Activated CD4-positive, CD25-positive, alpha-beta regulatory T cell (primary cell): ENCODE measurements at places on chromosomes 13 and 19.

GRCh38 chr19:50261446-50261970, 58.1 kb downstream of the MYH14 start:
- no peak for DNase-seq

GRCh38 chr13:20546556-20546955, 20.4 kb upstream of the IFT88 start:
- no peak for DNase-seq

GRCh38 chr19:40322271-40322610, 26.0 kb downstream of the C19orf47 start:
- no peak for DNase-seq

- no peak for DNase-seq
Observed at GRCh38 chr19:3027981-3028304, 1.1 kb downstream of the TLE2 start.

- DNase-seq: peak; percentile 7
Observed at GRCh38 chr19:19062454-19063182, 1.2 kb upstream of the SLC25A42 start.

DNA sequence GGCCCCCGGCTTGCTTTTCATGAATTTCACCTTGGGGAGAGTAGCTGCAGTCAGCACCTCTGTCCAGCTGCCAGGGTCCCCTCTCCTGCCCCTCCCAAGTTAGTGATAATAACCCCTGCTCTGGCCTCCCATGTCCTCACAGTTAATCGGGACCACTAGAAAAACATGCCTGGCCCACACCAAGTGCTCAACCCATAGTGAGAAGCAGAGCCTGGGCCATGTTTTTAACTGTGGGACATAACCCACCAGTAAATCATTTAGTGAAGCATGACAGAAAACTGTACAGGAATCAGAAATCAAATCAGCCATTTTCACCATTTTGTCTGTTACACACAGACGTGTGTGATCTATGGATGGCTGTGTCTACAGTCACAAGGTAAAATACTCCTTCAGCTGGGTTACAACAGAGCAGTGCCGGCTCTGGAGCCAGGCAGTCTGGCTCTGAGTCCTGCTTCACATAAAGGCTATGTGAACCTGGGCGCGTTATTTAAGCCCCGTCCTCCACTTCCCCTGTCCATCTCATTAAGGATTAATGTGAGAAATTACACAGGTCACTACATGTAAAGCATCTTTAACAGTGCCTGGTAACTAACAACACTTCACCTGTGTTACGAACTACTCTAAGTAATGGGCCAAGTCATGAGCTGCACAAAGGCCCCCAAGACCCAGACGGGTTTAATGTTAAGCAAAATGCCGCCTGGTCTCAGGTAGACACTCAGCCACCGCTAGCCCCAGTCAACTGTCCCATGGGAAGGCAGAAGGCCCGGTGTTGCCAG, 7.6 kb upstream of the ECH1 start:
- no peak for DNase-seq

DNA sequence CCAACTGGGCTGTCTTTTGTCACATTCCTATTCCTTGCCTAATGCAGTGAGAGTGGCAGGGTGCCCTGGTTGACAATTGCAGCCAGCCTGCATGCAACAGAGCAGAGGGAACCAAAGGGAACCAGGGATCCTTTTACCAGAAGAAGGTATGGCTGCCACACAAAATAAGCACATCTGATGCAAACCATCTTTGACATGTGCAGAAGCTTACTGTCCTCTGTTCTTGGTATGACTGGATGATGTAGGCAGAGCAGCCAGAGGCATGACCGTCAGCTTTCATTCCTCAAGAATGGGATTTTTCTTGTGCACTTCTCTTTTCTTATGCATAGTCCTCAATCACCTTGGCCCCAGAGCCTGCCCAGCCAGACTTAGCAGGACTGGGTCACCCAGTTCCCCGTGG, 116.1 kb downstream of the UQCRFS1 start:
- no peak for DNase-seq

DNA sequence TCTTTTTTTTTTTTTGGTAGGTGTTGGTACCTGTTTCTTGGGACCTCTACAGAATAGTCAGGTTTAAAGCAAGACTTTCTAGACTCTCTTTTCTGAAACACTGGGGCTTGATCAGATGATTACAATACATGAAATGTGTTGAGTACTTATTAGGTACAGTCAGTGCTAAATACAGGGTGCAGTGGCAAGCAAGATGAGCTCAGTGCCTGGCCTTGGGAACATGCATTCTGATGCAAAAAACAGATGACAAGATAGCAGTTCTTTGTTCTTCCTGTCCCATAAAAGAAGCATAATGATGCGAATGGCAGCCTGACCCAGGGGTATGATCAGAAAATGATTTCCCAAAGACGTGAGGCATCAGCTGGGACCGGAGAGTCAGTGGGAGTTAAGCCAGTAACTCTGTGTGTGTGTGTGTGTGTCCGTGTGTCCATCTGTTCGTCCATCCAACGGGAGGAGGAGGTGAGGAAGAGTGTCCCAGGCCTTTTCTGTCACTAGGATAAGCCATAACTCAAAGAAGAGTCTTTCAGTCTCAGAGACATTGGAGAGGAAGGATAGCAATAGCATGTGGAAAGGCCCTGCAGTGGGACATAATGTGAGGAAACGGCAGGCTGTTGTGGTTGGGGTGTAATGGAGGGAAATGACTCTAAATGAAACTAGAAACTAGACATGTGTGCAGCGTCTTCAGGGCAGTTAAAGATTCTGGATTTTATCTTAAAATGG, 32.2 kb downstream of the SLAIN1 start:
- no peak for DNase-seq

GRCh38 chr13:52950436-52950956, 78.1 kb upstream of the OLFM4 start:
- DNase-seq: no peak

DNA sequence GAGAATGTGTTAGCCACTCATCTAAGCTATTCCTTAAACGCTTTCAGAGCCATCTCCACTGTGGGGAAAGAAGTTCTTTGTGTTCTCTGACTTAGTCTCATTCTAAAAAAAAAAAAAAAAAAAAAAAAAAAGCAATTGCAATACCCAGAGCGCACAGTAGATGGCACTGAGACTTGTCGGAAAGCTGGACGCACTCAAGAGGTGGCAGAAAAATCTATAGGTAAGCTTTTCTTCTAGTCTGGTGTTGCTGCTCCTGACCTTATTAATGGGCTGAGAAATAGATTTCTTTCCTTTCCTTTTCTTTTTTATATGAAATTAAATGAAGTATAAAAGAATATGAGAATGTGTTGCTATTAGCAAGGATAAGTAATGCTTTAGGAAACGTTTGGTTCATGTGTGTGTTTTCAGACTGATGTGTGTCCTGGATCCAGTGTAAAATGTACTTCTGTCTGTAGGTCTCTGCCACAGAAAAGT, 4.7 kb upstream of the GJB2 start:
- no peak for DNase-seq

DNA sequence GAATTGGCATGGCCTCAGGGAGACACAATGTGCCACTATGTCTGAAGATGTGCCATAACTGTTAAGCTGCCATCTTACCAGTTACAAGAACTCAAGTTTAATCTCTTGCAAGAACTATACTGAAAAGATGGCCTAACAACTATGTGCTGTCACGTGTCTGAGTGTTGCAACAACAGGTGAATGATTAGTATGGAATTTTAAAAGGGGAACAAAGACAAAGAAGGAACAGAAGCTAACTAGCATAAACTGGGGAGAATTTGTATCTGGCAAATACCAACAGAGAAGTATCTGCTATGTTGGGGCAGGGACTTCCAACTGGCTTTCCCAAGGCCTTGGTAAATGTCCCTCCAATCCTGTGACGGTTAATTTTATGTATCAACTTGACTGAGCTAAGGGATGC, 11.5 kb upstream of the ACOD1 start:
- no peak for DNase-seq

DNA sequence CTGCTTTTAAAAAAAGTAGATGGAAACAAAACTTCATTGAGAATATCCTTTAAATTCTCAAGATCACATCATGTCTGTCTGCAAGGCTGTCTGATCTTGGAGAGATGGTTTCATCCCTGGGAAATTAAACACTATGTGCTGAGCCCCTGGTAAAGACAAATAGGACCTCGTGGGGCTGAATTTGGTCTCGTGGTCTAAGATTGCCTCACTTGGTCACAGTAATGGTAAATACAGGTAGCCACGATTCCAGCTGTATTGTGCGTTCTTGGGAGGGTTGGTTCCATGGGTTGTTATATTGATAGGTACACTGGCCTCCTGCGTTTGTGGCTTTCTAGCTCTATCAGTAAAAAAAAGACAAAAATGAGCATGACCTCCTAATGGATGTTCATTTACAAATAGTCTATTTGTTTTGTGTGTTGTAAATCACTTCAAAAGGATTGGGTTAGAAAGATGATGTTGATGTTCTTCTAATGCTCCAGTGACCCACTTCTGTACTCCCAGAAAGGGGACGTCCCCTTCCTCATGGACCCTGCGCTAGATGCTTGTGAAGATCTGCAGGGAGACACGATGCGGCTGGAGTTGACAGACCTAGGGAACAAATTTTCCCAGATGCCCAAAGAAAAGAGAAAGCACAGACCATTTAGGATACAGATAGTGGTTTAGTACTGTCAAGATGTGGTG, 1.8 kb downstream of the CEBPG start:
- no peak for DNase-seq

DNA sequence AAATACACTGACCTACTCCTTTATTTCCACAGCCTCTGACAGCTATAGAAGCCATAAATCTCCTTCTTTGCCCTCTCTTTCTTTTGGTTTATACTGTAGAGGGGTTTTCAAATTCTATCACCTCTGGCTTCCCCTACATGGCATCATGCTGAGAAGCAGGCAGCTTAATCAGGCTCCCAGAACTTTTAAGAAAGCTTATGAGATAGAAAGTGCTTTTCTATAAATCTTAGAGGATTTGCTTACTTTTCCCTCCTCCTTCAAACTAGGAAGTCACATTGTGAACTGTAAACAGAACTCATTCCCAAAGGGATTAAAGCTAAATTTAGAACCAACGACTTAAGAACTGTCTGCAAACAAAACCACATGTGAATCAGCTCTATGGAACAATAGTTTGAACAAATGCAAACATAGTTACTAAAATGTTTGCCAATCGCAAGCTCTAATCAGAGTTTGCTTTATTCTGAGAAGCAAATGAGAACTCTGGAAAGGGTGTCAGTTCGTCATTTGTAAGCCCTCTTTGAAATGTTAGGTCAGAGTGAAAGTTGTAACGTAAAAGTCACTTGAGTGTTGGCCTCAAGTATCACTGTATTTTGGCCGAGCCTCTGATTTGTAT, 344.1 kb downstream of the RFC3 start:
- no peak for DNase-seq

DNA sequence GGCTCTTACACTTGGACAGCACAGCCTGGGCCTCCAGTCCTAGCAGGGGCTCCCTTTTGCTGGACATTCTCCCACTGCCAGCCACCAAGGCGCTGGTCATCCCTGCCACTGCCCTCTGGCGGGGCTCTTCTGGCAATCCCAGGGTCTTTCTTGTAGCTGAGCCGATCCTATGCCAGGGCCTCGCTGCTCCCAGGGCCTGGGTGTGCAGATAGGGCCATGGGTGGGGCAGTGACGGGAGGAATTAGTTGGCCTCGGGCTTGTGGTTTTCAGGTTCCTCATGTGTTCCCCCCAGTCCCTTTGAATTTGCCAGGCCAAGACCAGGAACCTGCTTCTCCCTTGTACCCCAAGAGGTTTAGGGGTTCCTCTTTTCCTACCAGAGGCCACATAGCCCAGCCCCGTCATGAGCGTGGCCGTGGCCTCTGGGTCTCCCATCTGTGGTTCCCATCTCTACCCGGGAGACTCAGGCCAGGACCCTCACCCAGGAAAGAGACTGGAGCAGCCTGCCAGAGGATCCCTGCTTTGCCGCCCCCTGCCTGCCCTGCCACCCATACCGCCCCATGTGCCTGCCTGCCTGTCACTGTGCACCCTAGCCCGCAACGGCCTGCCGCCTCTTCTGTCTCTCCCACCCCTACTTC, 26.2 kb downstream of the TMED1 start:
- DNase-seq: no peak

GRCh38 chr13:53285896-53286430, 257.4 kb downstream of the OLFM4 start:
- DNase-seq: no peak

GRCh38 chr19:11108746-11109145, 19.5 kb downstream of the LDLR start:
- no peak for DNase-seq

DNA sequence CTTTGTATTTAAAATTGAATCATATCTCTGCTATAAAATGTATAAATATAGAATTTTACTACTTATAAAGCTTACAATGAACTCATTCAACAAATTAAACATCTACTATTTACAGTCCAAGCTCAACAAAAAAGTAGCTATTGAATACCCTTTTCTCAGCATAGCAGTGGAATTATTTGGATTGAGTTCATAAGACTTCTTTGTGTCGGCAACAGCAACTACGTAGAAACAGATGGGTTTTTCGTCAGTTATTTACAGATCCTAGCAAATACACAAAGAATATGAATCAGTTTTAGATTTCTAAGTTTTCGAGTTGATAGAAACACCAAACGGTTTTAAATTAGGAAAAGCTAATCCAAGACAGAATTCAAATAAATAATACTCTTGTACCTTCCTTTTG, 10.4 kb upstream of the NEK3 start:
- no peak for DNase-seq

- no peak for DNase-seq
Observed at GRCh38 chr19:47446534-47447469, 24.9 kb downstream of the SLC8A2 start.

GRCh38 chr13:35131471-35131870, 189.4 kb downstream of the NBEA start:
- no peak for DNase-seq

DNA sequence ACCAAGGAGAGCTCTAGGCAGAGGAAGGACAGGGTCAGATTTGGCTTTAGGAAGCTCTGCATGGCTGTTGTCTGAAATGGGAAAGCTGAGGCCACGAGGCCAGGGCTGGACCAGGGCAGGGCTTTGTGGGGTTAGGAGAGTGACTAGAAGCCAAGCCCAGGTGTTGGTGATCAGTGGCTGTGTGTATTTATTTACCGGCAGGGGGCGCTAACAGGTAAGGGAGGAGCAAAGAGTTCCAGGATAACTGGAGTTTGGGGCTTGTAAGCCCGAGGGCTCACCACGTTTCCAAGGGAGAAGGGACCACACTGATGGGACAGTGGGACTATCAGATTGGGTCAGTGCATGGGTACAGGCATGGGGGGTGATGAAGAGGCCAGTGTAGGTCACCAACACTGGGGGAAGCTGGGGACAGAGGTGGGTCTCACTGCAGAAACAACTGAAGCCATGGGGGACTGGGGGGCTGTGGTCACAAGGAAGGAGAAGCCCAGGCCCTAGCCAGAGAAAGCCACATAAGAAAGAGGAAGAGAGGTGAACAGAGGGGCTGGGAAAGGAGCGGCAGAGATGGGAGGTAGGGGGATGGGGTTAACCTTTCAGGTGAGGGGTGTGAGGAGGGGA, 3.9 kb downstream of the TMEM147 start:
- DNase-seq: peak; percentile 38

- DNase-seq: no peak
Observed at GRCh38 chr13:50461189-50461588, 382.3 kb downstream of the DLEU7 start.

GRCh38 chr13:90448466-90449037, 898.9 kb upstream of the MIR17HG start:
- no peak for DNase-seq
